ENCODE measurements at places on chromosomes 2 and 18.
A peak's percentile ranks its signal among the peaks of the same experiment; 100 is the strongest.

DNA sequence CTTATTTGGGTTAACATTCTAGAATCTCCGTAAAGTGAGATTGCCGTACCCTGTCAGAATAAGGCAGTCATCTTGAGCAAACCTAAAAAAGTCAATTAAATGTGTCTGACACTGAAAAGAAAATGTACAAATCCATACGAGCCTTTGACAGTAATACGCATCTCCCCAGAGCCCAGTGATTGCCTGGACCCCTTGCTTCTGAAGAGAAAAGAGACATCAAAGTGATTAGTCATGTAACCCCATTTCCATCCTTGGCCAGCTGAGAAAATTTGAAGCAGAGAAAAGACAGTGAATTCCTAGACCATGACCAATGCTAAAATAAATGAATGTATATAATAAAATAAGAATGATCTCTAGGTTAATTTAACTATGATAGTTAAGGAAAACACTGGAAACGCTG is 1499.4 kb downstream of the SUCLG1 start:
- no peak for DNase-seq

DNA sequence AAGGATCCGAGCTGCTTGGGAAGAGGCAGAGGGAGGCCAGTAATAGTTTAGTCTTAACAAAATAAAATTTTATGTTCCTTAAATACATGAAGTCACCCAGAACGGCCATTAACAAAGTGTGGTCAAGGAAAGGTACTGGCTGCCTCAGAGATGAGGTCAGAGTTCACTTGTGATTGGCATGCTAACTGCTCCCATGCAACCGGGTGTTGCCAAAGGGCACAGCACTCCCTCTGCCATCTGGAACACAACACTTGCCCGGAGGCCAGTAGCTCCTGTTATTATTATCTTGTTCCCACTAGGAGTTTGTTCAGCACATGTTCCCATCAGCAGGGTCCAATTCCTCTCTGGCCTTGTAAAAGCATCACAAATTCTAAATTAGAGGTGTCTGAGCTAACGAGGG is 207.0 kb downstream of the CYP26B1 start:
- DNase-seq = no peak

DNA sequence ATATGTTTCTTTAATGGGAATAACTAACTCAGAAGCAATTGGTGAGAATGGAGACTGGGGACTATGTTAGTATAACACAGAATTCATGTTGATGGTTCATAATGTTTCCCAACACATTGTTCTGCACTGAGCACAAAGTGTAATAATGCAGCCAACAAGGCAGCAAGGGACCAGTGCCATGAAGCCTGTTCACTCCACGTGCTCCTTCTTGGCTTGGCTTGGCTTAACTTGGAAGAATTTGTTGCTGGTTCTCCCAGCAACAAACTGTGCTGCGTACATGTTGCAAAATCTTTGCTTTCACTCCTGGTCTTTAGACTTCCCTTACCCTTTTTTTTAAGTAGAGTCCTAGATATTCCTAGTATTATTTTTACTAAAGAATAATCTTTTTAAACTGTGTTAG is 129.7 kb downstream of the MAP3K20 start:
- no peak for DNase-seq

DNA sequence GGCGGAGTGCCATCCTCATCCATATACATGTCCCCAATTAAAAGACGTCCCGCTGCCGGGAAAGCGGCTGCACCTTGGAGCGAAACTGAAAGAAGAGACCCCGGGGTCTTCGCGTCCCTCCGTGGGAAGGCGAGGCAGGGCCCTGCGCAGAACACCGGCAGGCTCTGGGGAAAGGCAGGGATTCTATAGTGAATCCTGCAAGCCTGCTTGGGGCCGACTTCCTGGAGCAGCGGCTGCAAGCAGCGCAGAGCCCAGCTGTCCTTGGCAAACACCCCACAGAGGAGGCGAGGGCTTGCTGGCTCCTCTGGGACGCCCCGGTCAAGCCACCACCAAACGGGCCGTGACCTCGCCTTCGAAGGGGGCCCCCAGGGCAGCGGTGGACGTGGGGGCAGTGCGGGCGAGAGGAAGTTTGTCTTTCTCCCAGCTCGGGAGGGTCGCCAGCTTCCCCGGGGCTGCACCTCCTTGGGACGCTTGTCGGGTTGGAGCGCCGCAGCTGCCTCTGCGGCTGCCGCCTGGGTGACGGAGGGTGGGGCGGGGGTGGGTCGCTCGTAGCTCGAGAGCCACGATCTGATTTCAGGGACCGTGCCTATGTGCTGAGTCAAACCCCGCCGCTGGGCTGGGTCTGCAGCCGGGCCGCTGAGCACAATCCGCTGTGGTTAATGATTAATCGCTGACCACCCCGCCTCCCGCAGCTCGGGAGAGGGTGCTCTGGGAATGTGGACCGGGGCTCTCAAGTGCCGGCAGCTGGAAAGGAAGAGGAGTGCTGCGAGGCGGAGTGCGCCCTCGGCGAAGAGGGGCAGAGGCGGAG is 486 bp upstream of the GPR39 start:
- DNase-seq = no peak

DNA sequence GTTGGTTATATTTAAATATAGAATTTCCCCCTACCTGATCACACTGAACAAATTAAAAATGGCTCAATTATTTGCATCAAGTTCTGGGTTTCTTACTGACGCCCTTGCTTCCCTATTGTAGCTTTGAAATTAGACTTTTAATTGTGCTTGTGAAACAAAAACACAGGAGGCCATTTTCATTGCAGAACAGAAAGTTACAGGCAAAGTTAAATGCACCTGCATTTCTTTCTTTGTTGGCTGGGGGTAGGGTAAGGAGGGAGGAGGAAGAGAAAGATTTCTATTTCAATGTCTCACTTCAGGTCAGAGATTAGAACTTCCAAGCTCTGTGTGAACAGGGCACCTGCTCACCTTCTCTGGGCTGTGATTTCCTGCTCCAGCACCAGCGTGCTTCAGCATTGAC is 199.6 kb downstream of the BCL11A start:
- no peak for DNase-seq

DNA sequence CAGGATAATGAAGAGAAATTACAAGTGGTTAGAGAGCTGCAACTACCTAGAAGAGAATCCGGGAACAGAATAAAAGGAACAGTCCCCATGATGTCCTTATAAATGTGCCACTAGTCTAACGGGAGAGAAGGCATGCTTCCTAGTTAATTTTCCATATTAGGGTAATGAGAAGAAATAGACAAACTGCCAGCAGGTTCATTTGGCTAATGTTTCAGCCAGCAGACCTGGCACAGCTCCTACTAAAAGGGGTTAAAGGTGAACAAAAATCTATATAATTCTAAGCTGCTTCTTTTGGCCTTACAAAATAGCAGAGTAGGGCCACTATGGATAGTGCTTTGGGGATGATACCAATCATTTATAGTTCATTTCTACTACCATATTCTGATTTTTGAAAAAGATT is 845.3 kb upstream of the GCFC2 start:
- no peak for DNase-seq

- DNase-seq = no peak
These were observed 679.2 kb downstream of the NYAP2 start for GRCh38 chr2:226078666-226079065.

DNA sequence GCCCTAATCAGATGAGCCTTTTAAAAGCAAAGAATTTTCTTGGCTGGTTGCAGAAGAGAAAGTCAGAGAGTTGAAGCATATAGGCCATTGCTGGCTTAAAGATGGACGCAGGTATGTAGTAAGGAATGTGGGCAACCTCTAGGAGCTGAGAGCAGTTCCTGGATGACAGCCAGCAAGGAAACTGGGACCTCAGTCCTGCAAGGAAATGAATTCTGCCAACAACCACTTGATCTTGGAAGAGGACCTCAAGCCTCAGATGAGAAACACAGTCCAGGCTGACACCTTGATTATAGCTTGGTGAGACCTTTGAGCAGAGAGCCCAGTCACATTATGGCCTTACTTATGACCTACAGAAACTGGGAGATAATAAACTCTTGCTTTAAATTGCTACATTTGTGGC is 15.7 kb downstream of the PHOSPHO2 start:
- no peak for DNase-seq

DNA sequence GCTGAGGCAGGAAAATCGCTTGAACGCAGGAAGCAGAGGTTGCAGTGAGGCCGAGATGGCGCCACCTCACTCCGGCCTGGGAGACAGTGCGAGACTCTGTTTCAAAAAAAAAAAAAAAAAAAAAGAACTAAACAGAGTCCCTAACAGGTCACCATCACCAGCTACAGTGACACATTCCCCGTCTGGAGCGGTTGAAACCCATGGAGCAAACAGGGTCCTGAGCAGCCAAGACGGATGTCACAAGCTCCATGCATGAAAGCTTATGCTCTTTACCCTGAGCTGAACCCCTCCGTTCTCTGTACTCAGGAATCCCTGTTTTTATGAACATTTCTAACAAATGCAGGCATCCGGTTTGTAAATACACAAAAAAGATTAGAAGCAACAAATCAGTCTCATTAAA is 55.9 kb upstream of the LAPTM4A start:
- DNase-seq = no peak

DNA sequence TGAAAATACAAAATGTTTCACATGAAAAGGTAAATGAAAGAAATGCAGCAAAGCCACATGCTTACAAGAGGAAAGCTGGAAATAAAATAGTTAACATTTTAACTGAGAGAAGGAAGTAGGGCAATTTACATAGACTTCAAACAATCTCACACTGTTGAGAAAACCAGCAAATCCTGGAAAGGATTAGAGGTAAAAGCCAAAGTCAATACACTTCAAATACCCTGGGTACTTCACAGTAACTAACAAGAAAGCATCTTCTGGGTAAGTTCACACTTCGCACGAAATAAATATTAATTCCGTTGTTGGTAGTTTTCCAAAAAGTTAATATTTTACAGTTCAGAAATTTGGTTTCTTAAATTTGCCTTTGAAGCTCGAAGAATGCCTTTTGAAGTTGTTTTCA is 3.5 kb upstream of the ERICH2 start:
- DNase-seq = no peak

DNA sequence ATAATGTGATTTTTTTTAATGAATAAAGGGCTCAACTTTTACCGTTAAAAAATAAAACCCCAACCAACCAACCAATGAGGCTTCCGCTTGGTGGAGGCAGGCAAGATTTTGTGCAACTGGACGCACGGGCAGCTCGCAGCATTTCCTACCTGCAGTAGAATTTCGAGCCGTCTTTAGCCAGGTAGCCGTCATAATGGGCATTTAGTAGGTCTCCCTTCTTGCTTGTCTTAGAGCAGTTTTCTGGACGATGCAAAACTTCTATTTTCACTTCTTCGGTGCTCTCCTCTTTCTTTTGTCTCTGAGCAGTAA is 316 bp downstream of the FKBP7 start:
- DNase-seq = no peak

- DNase-seq = no peak
These were observed 6.0 kb downstream of the PDIA6 start for GRCh38 chr2:10806543-10806942.

- no peak for DNase-seq
These were observed 64.1 kb downstream of the SIGLEC15 start for GRCh38 chr18:45889419-45890064.

GRCh38 chr2:64337314-64337713 is 116.6 kb upstream of the LGALSL start:
- no peak for DNase-seq

DNA sequence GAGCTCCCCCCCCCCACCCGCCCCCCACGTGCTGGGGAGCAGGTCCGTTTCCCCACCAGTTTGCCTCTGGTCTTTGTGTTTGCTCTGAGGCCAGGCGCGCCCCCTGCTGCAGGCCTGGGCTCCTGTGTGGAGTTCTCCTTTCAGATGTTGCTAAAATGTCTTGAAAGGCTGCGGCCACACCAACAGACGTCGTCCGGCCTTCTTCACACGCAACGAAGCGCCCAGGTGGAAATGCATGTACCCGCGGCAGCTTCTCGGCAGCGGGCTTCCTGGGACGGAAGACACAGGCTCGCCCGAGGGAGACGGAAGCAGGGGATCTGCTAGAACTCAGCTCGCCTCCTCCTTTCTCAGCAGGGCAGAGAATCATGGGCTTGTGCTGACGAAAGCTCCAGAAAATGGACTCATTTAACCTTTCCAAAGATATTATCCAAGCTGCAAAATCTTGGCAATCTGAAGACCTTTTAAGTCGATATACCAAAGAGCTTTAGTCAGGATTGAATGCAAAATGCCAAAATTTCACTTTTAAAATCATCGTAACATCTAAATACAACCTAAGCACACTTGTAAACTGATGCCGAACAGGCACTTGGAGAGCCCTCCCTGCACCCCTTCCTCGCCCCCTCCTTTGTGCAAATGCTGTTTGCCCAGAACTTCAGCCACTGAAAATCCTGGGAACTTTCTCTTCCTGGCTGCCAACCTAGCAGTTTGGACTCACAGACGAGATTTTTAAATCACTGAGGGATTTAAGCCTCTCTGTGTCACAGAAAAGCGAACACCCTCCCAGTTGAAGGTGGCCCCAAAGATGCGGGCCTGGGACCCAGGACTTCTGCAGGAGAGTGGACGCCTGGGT is 125.5 kb upstream of the ZNF516 start:
- peak; percentile 42 for DNase-seq

DNA sequence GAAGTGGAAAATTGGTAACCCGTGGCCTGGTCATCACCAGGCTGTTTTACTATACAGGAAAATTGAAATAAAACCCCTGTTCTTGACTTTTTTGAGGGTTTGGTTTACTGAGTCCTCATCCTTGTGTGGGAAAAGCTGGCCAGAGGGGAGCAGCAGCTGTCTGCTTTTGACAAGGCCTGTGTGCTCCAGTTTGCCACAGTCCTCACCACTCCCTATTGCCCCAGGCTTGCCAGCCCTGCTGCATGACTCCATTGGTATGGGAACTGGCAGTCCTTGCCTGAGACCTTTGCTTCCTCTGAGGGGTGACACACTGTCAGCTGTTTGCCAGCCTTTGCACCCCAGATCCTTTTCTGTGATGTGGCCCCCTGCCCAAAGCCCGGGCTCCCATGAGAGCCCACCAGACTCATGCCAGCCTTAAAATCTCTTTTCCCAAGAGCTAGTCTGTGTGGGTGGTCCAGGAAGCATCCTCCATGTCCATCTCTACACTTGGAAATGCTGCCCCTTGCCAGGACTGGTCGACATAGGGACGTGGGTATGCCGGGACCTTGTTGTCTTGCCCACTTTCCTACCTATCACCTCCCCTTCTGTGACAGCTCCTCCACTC is 39.0 kb downstream of the GLI2 start:
- no peak for DNase-seq

GRCh38 chr2:156156580-156156979 is 175.9 kb downstream of the NR4A2 start:
- DNase-seq = no peak
